RPMI7951 (cell line): ENCODE measurements at places on chromosomes 11 and 22. TPM values are rescaled to one million over a fixed set of nuclear protein-coding genes. Genes with fewer than 3 reads are reported as not detected.
A peak's percentile ranks its signal among the peaks of the same experiment; 100 is the strongest.

DNA sequence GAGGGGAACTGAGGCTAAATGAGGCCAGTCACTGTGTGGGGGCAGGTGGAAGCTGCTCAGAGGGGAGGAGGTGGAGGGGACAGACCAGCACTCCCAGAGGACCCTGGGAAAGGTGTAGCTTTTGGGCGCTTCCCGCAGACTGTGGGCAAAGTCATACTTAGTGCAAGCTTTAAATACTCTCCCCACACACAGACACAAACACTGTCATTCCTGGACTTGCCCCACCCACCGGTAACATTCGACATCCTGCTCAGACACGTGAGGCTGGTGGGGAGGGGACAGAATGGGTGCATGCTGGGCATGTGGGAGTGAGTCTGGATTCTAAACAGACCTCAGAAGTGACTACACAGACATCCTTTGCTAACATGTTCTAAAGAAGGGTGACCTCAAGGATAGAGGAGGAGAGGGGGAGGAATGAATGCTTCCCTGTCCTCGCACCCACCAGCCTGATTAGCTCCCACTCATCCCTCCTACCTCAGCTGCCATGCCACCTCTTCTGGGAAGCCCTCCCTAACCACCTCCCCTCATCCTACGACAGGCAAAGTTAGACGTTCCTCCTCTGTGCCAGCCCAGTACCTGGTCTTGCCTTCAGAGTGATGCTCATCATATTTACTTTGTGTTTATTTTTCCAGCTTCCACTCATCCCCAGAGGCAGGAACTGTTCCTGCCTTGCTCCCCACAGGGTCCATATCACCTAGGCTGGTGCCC is 22.2 kb downstream of the TSKU start:
- peak; percentile 50 for DNase-seq

DNA sequence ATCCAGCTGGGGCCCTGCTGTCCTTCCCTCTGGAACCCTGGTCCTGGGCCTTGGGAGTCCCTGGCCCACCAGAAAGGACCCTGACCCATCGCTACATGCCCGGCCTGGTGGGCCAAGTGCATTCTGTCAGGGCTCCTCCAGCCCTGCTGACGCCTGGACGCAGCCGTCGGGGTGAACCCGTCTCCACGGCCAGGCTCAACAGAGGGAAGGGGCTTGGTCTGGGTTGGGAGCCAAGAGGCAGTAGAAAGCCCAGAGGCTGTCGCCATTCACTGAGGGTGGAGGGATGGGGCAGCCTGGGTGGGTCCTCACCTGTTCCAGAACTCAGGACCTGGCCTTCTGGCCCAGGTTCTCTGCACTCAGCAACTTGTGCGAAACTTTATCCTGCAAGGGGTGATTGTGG is 39.0 kb downstream of the TOLLIP start:
- DNase-seq: no peak

- no peak for DNase-seq
Measured at GRCh38 chr11:116946414-116946813, 109.0 kb upstream of the APOA1 start.

TBX10 gene
- not detected in 2 replicates for total RNA-seq

- DNase-seq: no peak
Measured at GRCh38 chr22:28813772-28814518, 13.6 kb upstream of the XBP1 start.

OR4C45 gene
- not detected in 2 replicates for total RNA-seq

GRCh38 chr11:134413043-134413825 is 1.2 kb upstream of the B3GAT1 start:
- no peak for DNase-seq

GRCh38 chr11:2094354-2095197 is 44.6 kb downstream of the IGF2 start:
- DNase-seq: no peak

DNA sequence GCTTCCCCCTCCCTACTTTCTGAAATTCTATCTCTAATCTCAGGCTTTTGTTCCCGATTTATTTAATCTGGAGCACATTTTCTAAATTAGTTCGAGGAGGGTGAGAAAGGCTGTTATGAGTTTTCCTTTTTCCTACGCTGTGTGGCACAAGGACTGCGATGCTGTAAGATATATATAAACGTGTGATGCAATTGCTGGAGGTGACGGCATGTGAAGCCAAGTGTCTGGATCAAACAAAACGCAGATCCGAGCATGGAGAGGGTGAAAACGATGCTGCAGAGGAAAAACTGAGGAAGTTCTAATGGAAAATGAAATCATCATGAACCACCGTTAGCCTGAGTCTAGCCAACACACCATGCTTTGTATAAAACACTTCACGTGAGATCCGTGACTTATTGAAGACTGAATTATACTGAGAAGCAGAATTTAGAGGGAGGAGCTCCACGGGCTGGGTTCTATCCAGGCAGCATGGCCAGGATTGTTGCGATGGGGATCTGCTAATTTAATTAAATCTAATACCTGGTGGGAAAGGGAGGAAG is 4.4 kb downstream of the PKNOX2 start:
- no peak for DNase-seq

DNA sequence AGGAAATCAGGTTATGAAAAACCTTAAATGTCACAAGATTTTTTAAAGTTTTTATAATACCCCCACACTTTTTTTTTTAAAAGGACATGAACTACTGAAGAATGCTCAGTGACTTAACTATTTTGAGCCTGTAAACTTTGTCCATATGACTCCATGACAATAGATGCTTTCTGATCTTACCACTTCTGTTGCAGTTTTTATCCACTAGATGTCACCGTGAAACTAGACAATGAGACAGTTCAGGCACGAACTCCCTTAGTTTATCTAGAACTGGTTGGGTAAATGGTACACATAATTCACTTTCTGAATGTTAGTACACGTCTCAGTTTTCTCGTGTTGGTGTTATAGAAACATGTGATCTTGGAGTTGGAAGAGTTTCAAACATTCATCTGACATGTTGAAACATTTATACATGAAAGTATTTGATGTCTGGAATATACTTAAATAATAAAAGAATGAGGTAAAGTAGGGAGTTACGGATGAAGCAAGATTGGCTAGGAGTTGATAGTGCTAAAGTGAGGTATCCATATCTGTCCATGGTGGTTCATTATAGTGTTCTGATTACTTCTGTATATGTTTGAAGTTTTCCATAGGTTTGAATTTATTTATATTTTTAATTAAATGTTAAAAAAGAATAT is 8.1 kb downstream of the CCDC15 start:
- peak; percentile 81 for DNase-seq

GRCh38 chr11:11640152-11640551 is 18.3 kb upstream of the GALNT18 start:
- DNase-seq: no peak

USP47 gene
- 25.2 and 30.4 TPM in 2 replicates for total RNA-seq
